ENCODE measurements at places on chromosomes 1 and 21.

DNA sequence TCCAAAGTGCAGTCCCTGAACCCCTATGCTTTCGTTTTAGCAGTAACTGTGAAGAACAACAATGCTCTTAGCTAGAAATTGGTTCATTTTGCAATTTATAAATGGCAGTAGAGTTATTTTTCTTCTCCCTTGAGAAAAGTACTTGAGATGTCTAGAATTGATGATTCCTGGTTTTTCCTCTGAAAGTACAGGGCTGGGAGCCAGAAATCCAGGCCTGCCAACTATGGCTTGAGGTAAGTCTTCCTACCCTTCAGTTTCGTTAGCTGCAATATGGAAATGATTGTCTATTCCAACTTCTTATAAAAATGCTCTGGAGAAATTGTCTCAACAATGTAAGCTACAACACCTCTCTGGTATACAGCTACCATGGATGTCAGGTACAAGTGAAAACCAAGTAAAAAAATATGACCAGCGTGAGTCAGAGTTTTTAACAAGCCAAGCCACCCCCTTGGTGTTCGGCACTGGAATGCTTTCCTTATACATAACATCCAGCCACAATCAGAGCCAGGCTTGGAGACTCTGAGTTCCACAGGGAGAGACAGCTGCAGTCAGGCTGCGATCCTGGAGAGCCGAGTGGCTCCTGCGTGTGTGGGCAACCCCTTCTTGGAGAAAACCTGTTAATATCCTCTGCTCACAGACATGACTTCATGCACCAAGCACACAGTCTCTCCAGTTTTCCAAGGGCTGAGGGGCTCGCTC is 22.0 kb downstream of the TSPAN2 start:
- no peak for DNase-seq

DNA sequence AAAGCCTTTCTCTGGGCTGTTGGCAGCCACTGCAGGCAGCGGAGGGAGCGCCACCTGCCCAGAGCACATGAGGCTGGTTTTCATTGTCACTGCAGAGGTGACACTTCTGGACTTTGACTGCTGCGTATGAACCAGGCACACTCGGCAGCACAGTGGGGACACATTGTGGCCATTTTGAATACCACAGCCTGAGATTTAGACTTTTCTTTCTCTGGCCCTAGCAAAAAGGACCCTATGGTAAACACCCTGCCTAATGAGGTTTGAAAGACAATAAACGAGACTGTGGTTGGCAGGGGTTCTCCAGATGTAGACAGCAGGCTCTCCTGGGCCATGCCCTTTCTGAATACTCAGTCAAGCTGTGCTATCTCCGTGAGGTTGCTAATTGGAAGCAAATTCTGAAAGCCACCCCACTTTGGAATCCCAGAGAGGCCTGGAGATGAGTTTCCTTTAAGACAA is 12.0 kb upstream of the KCNE2 start:
- peak; percentile 41 for DNase-seq

- no peak for DNase-seq
Measured at GRCh38 chr21:35343046-35343819, 294.1 kb upstream of the RUNX1 start.

GRCh38 chr1:152565115-152565514 is 1.5 kb downstream of the LCE3E start:
- DNase-seq, result no peak

DNA sequence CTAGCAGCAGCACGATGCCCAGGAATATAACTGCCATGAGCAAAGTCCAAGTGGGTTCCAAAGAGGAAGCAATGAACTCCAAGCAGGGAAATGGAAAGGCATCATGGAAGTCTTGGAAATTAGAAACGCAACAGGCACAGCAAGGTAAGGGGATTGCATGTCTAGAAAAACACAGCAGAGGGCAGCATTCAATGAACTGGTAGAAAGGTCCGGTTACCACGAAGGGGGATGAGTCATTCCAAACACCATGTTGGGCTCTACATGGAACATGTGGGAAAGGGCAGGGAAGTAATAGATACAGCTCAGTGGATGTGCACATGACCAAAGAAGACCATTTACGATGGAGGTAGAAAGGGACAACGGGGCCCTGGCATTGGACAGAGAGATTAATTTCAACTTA is 36.4 kb downstream of the RXRG start:
- DNase-seq, result no peak

DNA sequence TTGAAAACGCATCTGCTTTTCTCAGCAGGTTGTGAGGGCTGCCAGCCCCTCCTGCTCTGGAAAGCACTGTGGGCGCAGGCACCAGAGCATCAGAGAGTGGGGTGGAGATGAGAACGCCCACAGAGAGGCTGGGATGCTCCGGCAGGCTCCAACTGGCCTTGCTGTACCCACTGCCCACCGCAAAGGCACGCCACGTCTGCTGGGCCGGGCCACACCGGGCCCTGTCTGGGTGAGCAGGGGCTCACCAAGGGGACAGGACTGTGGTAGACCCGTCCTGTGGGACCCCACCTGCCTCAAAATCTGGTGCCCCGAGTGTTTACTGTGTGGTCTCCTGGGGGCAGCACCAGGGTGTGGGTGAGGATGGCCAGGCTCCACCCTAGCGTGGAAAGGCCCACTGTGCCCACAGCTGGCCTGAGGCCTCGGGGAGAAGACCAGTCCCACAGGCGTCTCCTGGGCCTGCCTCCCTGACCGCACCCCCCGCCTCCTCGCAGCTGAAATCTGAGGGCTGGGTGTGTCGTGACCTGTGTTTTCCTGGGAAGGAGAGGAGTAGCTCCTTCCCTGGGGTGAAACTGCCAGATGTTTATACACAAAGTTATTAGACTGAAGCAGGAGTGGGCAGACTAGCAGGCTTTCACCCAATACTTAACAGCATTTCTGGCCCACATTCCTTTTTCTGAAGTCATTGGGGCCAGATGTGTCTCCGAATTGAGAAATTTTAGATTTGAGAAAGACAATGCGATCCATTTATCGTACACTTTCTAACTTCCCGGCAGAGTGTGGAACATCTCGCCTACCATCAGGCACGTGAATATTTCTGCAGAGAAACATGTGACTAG is 53.8 kb downstream of the STUM start:
- no peak for DNase-seq

DNA sequence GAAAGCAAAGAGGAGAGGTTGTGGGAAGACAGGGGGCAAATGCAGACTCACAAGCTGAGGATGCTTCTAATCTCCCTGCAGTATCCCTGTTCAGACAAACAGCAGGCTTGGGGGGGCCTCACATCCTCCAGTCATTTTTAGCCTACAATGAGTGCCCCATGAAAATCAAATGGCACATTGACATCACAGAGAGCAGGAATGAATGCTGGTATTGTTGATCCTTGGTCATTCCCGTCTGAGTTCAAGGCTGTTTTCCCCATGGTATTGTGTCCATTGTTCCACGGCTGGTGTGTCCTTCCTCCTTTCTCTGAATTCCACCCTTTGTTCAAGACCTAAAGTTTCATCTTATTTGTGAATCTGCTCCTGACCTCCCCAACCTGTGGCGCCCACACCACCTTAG is 545.6 kb downstream of the AJAP1 start:
- no peak for DNase-seq

GRCh38 chr1:116352349-116352813 is 20.7 kb upstream of the ATP1A1 start:
- DNase-seq, result no peak

- peak; percentile 87 for DNase-seq
Measured at GRCh38 chr1:223845037-223845809, 524 bp downstream of the TP53BP2 start.

GRCh38 chr1:33902486-33903209 is 38.8 kb downstream of the HMGB4 start:
- no peak for DNase-seq

GRCh38 chr21:14071902-14072734 is 138.6 kb downstream of the LIPI start:
- DNase-seq, result no peak

- no peak for DNase-seq
Measured at GRCh38 chr1:224542783-224543440, 73.2 kb upstream of the CNIH3 start.

DNA sequence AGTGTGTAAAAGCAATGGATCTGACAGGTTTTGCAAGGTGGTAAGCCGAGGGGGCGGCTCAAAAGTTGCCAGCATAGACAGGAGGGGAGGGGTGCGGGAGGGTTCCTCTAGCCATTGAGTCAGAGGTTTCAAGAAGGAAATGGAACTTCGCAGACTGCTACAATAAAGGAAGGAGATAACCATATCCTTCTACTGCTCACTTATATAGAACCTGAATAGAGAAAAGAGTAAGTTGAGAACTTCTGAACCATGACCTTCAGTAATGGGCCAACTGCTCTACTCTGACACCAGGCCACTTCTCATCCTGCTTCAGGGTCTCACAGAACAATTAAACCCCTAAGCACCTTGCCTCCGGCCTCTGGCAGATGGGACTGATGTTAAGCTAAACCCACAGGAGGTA is 26.3 kb upstream of the BCAR3 start:
- no peak for DNase-seq

- DNase-seq, result peak; percentile 59
Measured at GRCh38 chr1:15578921-15579682, 5.7 kb downstream of the AGMAT start.

- no peak for DNase-seq
Measured at GRCh38 chr1:112092656-112093371, 103.3 kb upstream of the KCND3 start.

DNA sequence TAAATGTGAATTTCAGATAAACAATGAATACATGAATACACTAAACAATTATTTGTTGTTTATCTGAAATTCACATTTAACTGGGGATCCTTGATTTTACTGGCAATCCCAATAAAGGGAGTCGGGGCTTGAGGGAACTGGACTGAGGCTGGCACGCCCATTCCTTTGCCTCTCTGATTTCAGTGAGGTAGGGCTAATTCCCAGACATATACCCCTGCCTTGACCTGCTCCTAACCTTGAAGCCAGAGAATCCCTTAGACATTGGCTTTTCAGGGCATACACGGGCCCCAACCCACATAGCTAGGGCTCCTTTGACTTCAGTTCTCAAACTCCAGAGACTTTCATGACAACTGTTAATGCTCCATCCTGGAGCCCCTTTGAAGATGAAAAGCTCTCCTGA is 10.8 kb upstream of the UTP25 start:
- DNase-seq, result no peak

All from CD8-positive, alpha-beta T cell (primary cell).